Lower lobe of right lung (tissue), 2 donors: ENCODE measurements at places on chromosomes 1 and 21. TPM values are rescaled to one million over a fixed set of nuclear protein-coding genes. Genes with fewer than 3 reads are reported as not detected.

- DNase-seq, result no peak
Observed at GRCh38 chr1:200972985-200973742, 50.4 kb downstream of the KIF21B start.

DNA sequence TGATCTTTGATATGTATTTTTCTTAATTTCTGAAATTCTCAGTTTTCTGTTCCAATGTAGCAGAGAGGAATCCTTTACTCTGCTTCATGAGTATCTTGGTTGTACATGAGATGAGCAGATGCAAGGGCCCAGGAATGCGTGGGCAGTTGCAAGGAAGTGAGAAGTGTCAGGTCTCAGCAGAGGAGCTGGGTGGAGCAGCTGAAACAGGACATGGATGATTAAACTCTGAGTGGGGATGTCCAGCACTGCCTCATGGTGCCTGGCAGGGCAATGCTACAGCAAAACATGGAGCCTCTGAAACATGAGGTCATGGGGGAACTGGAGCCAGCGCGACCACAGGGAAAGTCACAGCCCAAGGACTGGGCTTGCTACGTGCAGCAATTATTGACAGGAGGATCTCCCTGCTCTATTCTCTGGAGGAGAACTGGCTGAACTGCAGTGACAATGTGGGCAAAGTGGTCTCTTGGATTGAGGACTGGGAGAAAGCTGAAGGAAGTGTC is 48.4 kb downstream of the COLGALT2 start:
- no peak for DNase-seq

MACF1 gene
- total RNA-seq, result 506 TPM

LAMB3 gene
- 47.2 TPM for total RNA-seq

DNA sequence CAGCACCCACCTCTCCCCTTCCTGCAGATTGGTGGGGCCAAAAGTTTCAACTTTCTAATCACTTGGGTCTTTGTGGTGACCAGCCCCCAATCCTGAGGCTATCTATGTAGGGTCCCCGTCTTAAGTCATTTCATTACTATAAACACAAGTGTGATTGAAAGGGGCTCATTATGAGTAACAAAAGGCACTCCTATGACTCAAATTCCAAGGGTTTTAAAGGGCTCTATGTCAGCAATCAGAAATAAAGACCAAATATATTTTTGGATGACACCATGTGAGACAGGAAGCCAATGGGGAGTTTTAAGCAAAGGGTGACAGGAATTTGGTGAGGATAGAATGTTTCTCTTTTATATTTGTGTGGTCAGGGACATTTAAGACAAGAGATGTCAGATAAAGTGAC is 6.2 kb downstream of the ERO1B start:
- no peak for DNase-seq

DNA sequence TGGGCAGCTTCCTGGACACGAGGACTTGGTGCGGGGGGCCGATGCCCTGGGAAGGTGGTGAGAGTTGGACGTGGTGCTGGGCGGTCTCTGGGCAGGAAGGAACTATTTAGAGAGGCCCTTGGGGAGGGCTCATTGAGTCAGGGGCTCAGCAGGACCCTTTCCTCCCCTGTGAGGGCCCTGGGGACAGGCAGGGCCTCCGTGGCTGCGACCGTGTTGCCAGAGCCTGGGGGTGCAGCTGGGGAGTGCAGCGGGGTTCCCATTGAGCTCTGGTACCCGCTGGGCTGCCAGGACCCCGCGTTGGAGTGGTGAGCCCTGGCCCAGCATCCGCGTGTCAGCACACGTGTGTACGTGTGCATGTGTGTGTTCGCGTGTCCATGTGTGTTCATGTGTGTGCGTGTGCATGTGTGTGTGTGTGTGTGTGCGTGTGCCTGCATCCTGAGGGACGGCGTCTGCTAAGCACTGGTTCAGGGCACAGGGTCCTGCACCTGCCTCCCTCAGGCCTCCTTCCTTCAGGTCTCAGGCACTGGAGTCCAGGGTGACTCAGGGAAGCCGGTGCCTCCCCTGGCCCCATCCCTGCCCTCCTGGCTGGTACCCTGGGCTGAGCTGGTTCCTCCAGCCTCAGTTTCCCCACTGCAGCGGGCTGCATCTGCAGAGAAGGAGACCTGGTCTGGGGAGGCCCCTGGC is 10.7 kb downstream of the RNF223 start:
- DNase-seq, result no peak

ADARB1 gene
- 48.2 TPM for total RNA-seq

- no peak for DNase-seq
Observed at GRCh38 chr1:159700312-159700711, 14.1 kb downstream of the CRP start.
